Stomach (tissue), 19 donors: ENCODE measurements at places on chromosomes 5 and 9. TPM values are rescaled to one million over a fixed set of nuclear protein-coding genes. Genes with fewer than 3 reads are reported as not detected.

The INSL6 gene
- total RNA-seq: not detected

- no peaks in the 10 kb centered on the region for H3K27me3 ChIP-seq
- no peak overlapping the region for H3K4me3 ChIP-seq
- DNase-seq: no peak
- H3K4me1 ChIP-seq: peaks cover 8% of the 10 kb centered on the region
- no peak overlapping the region for H3K27ac ChIP-seq
Observed at GRCh38 chr5:50759526-50760270, 93.3 kb downstream of the PARP8 start.

- H3K36me3 ChIP-seq: no peaks in the 10 kb centered on the region
- no peaks in the 10 kb centered on the region for H3K4me1 ChIP-seq
Observed at GRCh38 chr9:18268381-18268780, 205.6 kb upstream of the ADAMTSL1 start.

- no peak for DNase-seq
- H3K4me1 ChIP-seq: no peaks in the 10 kb centered on the region
- no peaks in the 10 kb centered on the region for H3K27me3 ChIP-seq
- no peaks in the 10 kb centered on the region for H3K36me3 ChIP-seq
- H3K4me3 ChIP-seq: no peak overlapping the region
- no peak overlapping the region for H3K27ac ChIP-seq
Observed at GRCh38 chr9:26234865-26235264, 556.6 kb upstream of the TUSC1 start.

GRCh38 chr9:136201609-136202453 lies 3.1 kb downstream of the LHX3 start:
- H3K36me3 ChIP-seq: peaks cover 6% of the 10 kb centered on the region
- H3K27ac ChIP-seq: no peak overlapping the region
- H3K27me3 ChIP-seq: peaks cover 89% of the 10 kb centered on the region
- H3K4me1 ChIP-seq: peaks cover 44% of the 10 kb centered on the region

- no peak overlapping the region for H3K27ac ChIP-seq
- no peaks in the 10 kb centered on the region for H3K27me3 ChIP-seq
- no peaks in the 10 kb centered on the region for H3K36me3 ChIP-seq
- H3K4me3 ChIP-seq: no peak overlapping the region
- peaks cover 33% of the 10 kb centered on the region for H3K4me1 ChIP-seq
Observed at GRCh38 chr5:127985811-127986325, 97.7 kb upstream of the SLC12A2 start.

GRCh38 chr9:91192381-91193086 lies 169.2 kb downstream of the AUH start:
- peaks cover 42% of the 10 kb centered on the region for H3K4me1 ChIP-seq
- H3K27me3 ChIP-seq: no peaks in the 10 kb centered on the region

- H3K27me3 ChIP-seq: no peaks in the 10 kb centered on the region
- no peaks in the 10 kb centered on the region for H3K4me1 ChIP-seq
- no peaks in the 10 kb centered on the region for H3K36me3 ChIP-seq
- no peak overlapping the region for H3K4me3 ChIP-seq
- no peak overlapping the region for H3K27ac ChIP-seq
- DNase-seq: no peak
Observed at GRCh38 chr9:18536554-18536953, 62.6 kb downstream of the ADAMTSL1 start.

DNA sequence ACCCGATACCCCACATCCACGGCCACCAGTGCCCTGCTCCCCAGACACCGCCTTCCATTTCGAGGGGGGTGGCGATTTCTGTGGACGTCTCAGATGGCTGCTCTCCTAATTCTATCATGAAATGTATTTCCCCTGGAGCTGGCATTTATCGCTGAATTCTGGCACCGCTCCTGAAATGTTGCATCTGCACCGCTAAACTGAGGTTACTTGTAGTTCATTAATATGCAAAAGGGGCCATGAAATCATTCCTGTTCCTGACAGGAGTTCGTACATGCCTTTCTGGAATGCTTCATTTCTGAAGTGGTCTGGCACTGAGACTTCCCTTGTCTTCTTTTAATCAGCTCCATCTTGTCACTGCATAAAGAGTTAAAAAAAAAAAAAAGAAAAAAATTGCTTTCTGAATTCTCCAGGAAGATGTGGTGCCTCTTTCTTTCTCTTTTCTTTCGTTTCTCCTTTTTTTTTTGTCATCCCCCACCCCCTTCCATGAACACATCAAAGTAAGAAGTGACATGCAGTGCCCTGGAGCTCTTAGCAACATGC lies 97.7 kb upstream of the SMARCA2 start:
- H3K27me3 ChIP-seq: no peaks in the 10 kb centered on the region
- H3K27ac ChIP-seq: no peak overlapping the region
- no peaks in the 10 kb centered on the region for H3K4me1 ChIP-seq
- no peak for DNase-seq
- H3K36me3 ChIP-seq: no peaks in the 10 kb centered on the region

- DNase-seq: no peak
- peaks cover 14% of the 10 kb centered on the region for H3K4me1 ChIP-seq
- H3K27ac ChIP-seq: no peak overlapping the region
- peaks cover 15% of the 10 kb centered on the region for H3K36me3 ChIP-seq
- no peak overlapping the region for H3K4me3 ChIP-seq
Observed at GRCh38 chr9:36245906-36246305, 12.3 kb downstream of the GNE start.

DNA sequence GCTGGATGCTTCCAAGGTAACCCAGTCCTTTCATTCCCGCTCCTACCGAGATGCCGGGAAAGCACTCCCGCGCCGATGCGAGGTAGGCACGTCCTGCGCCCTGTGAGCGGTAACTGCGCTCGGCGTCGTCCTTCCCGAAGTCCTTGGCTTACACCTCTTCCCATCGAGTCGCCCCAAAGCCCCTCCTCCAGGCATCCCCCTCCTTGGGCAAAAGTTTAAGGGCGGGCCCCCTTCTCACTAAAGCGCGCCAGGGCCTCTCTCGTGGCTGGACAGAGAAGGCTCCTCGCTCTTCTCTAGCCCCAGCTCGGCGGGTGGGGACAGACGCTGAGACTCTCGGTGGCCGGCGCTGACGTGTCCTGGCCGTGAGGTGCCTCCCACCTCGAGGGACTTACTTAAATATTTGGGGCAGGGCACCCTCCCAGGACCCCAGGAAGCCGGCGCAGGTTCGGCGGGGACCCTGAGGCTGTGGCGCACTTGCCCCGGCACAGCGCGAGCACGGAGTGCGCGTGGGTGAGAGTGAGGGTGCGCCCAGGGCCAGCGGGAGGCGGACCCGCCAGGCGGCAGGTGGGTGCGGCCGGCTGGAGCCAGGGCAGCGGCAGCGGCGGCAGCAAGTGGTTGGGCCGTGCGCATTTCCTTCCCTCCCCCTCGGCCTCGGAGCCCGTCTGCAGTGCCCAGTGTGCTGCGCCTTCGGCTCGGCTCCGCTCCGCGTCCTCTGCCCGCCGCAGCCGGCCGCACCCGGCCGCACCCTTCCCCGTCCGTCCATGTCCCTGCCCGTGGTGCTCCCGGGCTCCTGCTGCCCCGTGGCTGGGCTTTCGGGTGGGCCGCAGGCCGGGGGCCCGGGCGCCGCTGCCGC lies at the start of gene ENTREP1:
TSS of gene ENTREP1 (plus strand) at position 667 of the 853 bp plus-strand sequence. CDS start at position 762, 95 bp downstream.
- DNase-seq: peak; percentile 94
- peaks cover 31% of the 10 kb centered on the region for H3K27me3 ChIP-seq
- H3K4me3 ChIP-seq: peak within 1 kb of the TSS; percentile 63
- H3K36me3 ChIP-seq: no peaks in the 10 kb centered on the region
- H3K4me1 ChIP-seq: no peaks in the 10 kb centered on the region
- peak within 1 kb of the TSS; percentile 80 for H3K27ac ChIP-seq

The SH3TC2 gene
- total RNA-seq: 0.58 TPM

The DBH gene
- total RNA-seq: not detected

DNA sequence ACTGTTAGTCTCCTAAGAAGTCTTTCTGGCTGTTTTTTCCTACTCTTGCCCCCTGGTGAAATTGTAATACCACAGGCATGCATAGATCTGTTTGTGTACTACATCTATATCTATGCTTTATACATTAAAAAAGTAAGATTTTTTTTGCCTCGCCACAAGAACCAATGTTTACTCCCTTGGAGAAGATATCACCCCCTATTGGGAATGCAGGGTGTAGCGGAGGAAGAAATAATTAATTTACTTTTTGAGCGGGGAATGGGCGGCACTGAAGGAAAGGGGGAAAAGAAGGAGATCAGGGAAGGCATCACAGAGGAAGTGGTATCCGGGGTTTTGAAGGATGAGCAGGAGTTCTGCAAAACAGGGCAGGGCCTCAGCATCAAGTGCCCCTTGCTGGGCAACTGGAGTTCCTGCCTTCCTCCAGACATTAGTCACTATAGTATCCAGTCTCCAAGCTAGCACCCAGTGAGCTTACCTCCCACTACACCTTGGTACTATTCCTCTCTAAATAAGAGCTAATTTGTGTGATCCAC lies 134.9 kb downstream of the GABBR2 start:
- no peaks in the 10 kb centered on the region for H3K36me3 ChIP-seq
- no peaks in the 10 kb centered on the region for H3K4me1 ChIP-seq
- no peak overlapping the region for H3K4me3 ChIP-seq
- no peak overlapping the region for H3K27ac ChIP-seq
